Tibial artery (tissue), 4 donors: ENCODE measurements at places on chromosomes 2 and 18.

GRCh38 chr2:32805104-32806095 lies 141.4 kb upstream of the LTBP1 start:
- DNase-seq = no peak
- no peaks in the 10 kb centered on the region for H3K36me3 ChIP-seq
- H3K27ac ChIP-seq = no peak overlapping the region
- no peaks in the 10 kb centered on the region for H3K27me3 ChIP-seq
- no peaks in the 10 kb centered on the region for H3K4me1 ChIP-seq

GRCh38 chr2:74488643-74489481 lies 6.0 kb downstream of the TTC31 start:
- peaks cover 73% of the 10 kb centered on the region for H3K36me3 ChIP-seq
- H3K4me1 ChIP-seq = peaks cover 3% of the 10 kb centered on the region
- H3K27ac ChIP-seq = no peak overlapping the region
- DNase-seq = no peak
- no peaks in the 10 kb centered on the region for H3K27me3 ChIP-seq
- H3K4me3 ChIP-seq = no peak overlapping the region

- H3K4me1 ChIP-seq = no peaks in the 10 kb centered on the region
- no peak overlapping the region for H3K4me3 ChIP-seq
- no peak for DNase-seq
- no peak overlapping the region for H3K27ac ChIP-seq
- no peaks in the 10 kb centered on the region for H3K36me3 ChIP-seq
- H3K27me3 ChIP-seq = no peaks in the 10 kb centered on the region
Measured at GRCh38 chr2:112840068-112840445, 3.5 kb upstream of the IL1B start.

DNA sequence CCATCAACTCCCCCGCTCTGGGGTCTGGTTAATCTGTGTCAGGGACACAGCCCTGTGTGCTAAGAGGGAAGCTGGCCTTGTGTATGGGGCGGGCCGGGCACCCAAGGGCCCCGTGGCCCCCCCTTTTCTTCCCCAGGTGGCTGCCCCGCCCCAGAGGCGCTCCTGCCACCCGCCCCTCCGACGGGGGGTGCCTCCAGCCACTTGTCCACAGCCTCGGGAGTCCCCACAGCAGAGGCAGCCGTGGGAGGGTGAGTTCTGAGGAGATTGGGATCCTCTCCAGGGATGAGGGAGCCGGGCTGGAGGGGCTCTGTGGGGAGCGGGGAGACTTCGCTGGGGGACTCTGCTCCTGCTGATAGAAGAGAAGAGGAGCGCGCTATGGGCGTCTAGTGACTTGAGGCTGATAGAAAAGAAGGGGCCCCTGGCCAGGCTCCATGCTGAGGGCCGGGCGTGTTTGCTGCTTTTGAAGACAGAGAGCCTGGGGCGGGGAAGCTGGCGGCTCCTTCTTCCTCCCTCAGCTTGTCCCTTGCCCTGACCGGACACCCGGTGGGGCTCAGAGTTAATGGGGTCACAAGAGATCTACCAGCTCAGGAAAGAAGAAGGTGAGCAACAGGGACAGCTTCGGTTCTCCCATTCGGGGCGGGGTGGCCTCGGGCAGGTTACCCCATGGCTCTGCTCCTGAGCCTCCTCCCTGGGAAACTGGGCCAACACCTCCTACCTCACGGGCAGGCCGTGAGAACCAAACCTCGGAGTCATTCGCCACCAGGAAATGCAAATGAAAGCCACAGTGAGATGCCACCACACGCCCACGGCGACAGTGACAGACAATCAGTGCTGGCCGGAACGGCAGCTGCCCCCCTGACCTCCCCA lies 89.4 kb upstream of the TAF1B start:
- H3K36me3 ChIP-seq = no peaks in the 10 kb centered on the region
- H3K27ac ChIP-seq = no peak overlapping the region
- H3K4me3 ChIP-seq = no peak overlapping the region
- peaks cover 8% of the 10 kb centered on the region for H3K27me3 ChIP-seq
- peak; percentile 15 for DNase-seq
- peaks cover 28% of the 10 kb centered on the region for H3K4me1 ChIP-seq

DNA sequence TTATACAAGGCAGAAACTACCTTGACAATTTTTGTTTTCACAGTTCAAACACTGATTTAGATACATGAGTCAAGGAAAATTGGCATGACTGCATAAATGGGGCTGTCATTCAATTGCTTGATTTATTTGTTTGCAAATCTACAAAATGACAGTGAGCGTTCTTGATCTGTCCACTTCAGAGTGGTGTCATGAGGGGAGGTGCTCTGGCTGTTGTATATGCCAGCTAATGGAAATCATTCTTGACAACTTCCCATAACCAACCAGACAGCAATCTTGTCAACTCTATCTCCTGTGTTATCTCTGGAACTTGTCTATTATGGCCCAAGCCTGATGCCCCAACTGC lies 120.6 kb upstream of the UGP2 start:
- no peaks in the 10 kb centered on the region for H3K36me3 ChIP-seq
- H3K4me3 ChIP-seq = no peak overlapping the region
- H3K27me3 ChIP-seq = no peaks in the 10 kb centered on the region
- H3K4me1 ChIP-seq = no peaks in the 10 kb centered on the region

DNA sequence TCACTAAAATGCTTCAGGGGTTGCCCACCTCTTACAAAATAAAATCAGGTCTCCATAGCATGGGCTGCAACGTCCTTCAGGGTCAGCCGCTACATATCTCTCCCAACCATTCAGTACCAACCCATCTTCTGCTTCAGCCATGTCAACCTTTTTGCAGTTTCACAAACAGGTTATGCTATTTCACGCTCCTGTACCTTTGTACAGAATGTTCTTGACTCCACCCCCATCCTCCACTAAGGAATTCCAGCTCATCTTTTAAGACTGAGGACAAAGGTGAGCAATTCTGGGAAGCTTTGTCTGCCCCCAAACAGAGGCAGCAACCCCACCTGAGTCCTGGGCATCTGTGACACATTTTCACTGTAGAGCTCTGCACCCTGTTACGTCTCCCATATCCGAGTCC lies 8.8 kb upstream of the EVA1A start:
- no peaks in the 10 kb centered on the region for H3K4me1 ChIP-seq
- DNase-seq = no peak
- no peaks in the 10 kb centered on the region for H3K27me3 ChIP-seq
- no peak overlapping the region for H3K27ac ChIP-seq
- no peak overlapping the region for H3K4me3 ChIP-seq

GRCh38 chr18:53948991-53949390 lies 275.5 kb downstream of the MBD2 start:
- H3K27ac ChIP-seq = no peak overlapping the region
- no peaks in the 10 kb centered on the region for H3K27me3 ChIP-seq
- no peaks in the 10 kb centered on the region for H3K4me1 ChIP-seq
- H3K4me3 ChIP-seq = no peak overlapping the region
